Karpas-422 (cell line): ENCODE measurements at places on chromosomes 7 and 10. TPM values are rescaled to one million over a fixed set of nuclear protein-coding genes. Genes with fewer than 3 reads are reported as not detected.

- no peak for DNase-seq
Observed at GRCh38 chr10:109721453-109722064, 201.8 kb downstream of the XPNPEP1 start.

DNA sequence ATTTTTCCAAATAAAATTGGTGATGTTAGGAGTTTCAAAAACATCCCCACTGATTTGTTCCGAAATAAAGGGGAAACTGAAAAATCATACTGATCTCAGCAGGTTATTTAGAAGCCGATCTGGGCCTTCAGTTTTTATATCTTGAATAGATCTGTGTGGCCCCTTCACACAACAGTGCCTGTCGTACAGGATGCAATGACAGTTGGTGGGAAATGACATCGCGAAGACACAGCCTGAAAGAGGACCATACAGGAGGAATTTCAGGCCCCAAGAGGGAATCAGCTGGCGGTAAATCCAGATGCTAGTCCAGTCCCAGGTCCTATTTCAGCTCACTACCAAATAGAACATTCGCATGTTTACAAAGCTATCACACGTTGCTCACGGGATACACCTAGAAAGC is 3.0 kb downstream of the H2BK1 start:
- DNase-seq, result no peak

GRCh38 chr7:25928549-25929330 is 223.3 kb upstream of the NFE2L3 start:
- DNase-seq, result no peak

DNA sequence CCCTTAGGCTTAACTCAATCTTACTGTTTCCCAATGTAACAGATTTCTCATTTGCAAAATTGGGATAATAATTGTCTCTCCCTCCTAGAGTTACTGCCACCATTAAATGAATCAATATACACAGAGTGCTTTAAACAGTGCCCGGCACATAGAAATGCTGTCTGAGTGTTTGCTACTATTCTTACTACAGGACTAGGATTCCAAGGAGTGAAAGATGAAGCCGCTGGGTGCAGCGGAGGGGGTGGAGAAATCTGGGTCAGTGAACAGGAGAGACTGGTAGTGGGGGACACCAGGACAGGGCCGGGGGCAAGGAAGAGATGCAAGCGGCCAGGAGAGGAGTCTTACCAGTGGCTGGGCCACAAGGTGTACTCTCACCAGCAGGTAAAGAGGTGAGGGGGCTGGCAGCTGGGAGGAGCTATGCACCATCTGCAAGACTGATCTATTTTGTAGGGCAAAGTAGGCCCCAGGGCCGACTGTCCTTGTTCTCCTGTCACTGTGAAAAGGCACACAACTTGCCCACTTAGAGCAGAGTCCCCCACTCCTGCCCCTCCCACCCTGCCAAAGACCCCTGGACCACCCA is 18.5 kb upstream of the PRRT4 start:
- no peak for DNase-seq

DNA sequence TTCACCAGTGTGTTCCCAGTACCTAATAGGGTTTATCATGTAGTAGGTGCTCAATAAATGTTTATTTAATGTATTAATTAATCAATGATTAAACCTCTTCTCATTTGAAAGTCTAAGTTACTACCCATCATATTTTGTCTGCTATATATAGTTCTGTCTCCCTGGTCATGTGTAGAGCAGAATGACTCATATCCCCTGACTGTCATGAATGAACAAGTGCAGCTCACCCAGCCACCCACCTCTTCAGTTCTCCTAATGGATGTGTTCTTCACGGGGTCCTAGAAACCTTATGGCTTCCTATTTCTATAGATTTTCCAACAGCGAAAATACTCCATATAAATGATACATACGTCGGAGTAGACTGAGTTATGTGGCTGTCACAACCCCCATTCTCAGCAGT is 64.5 kb downstream of the HIF1AN start:
- no peak for DNase-seq

- DNase-seq, result no peak
Observed at GRCh38 chr7:92567460-92567859, 22.7 kb downstream of the FAM133B start.

- no peak for DNase-seq
Observed at GRCh38 chr7:12391922-12392615, 11.6 kb downstream of the VWDE start.

- DNase-seq, result no peak
Observed at GRCh38 chr10:86900955-86901354, 56.5 kb downstream of the MMRN2 start.

DNA sequence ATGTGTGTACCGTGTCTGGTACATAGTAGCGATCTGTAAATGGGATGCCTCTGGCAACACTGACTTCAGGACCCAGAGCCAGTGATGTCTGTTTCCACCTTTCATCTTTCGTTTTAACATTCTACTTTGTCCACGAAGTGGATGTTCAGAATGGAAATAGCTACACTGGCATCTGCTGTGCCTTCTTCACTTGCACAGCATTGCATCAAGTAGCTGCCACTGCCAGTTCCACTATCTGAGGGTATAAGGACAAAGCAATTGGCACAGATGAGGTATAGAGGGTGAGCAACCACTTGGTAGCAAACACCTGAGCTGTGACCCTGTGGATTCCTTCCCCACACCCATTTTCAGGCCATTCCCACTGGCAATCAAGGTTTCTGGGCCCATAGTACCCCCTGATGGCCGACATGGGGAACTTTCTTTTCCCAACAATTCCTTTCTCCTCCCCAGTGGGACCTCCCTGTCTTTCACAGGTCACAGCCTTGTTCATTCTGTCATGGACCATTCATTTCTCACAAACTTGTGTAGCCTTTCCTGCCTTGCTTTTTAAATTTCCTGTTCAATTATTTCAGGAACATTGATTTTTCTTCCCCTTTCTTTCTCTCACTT is 4.0 kb downstream of the ITGA8 start:
- no peak for DNase-seq

DNA sequence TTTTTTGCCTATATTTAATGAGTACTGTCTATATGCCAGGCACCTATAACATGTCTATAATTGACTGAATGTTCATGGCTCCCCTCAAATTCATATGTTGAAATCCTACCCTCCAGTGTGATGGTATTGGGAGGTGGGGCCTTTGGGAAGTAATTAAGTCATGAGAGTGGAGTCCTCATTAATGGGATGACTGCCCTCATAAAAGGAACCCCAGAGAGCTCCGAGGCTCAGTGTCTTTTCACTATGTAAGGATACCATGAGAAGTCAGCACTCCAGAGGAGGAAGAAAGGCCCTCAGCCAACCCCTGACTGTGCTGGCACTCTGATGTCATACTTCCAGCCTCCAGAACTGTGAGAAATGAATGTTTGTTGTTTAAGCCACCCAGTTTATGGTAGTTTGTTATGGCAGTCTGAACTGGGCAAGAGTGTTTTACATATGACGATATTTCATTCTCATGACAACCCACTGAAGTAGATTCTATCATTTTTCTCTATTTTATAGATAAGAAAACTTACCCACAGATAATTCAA is 61.1 kb upstream of the PCGF5 start:
- DNase-seq, result no peak

GRCh38 chr7:137538361-137538762 is 194.8 kb upstream of the PTN start:
- no peak for DNase-seq

GRCh38 chr7:82595176-82595575 is 151.6 kb upstream of the CACNA2D1 start:
- DNase-seq, result no peak

- DNase-seq, result no peak
Observed at GRCh38 chr10:103936022-103936421, 18.0 kb upstream of the STN1 start.

GRCh38 chr7:22992874-22993840 is 20.8 kb downstream of the HYCC1 start:
- DNase-seq, result peak; percentile 9

- DNase-seq, result no peak
Observed at GRCh38 chr10:132056663-132057062, 9.1 kb upstream of the JAKMIP3 start.

- DNase-seq, result no peak
Observed at GRCh38 chr10:1376384-1376945, 320.3 kb downstream of the WDR37 start.

DNA sequence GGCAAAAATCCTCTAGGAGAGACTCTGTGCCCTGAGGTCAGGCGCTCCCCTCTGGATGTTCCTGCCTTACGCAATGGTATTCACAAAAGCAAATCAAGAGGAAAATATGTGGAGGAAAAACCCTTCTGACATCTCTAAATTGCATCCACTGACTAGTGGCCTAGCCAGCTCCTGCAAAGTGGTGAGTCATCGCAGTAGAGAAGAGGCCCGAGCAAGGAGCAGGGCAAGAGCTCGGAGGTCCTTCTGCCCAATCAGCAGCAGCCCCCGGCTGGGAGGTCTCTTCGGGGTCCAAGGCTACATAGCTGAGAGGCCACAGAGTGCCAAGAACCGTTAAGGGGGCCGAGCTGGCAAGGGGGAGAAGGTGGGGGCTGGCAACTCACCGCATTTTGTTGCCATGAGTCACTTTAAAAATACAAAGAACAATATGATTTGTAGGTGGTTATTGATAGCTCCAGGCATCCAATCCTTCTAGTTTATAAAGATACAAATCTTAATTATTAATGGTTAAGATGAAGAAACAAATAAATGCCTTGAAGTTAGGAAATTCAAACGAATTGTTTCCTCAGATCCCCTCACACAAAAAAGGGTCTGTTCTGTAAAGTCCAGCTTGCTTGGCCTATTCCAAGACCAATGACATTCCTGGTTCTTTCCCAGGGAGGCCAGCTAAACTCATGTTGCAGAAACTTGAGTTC is 161.6 kb downstream of the PKD1L1 start:
- DNase-seq, result no peak

GRCh38 chr7:144459635-144460034 is 56.1 kb upstream of the NOBOX start:
- no peak for DNase-seq

GRCh38 chr7:1569016-1569415 is 816 bp downstream of the PSMG3 start:
- peak; percentile 53 for DNase-seq

GRCh38 chr10:71727105-71727737 is 7.6 kb upstream of the C10orf105 start:
- DNase-seq, result peak; percentile 92

GRCh38 chr7:111159426-111159825 is 68.5 kb downstream of the LRRN3 start:
- DNase-seq, result no peak

DNA sequence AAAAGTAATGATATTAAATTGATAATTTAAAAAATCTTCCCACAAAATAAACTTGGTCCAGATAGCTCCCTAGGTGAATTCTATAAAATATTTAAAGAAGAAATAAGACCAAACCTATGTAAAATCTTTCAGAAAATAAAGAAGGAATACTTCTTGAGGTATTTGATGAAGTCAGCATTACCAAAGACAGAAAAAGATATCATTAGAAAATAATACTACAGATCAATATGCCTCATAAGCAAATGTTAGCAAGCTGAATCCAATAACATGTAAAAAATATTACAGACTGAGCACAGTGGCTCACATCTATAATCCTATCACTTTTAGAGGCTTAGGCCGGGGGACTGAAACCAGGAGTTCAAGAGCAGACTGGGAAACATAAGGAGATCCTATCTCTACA is 30.0 kb downstream of the TMEM26 start:
- no peak for DNase-seq

GRCh38 chr7:43647673-43648472 is 65.0 kb downstream of the STK17A start:
- DNase-seq, result peak; percentile 50

GRCh38 chr7:55992346-55992745 is 28.0 kb downstream of the NIPSNAP2 start:
- DNase-seq, result no peak

GRCh38 chr7:1058821-1059199 is 14.5 kb downstream of the GPR146 start:
- no peak for DNase-seq

DNA sequence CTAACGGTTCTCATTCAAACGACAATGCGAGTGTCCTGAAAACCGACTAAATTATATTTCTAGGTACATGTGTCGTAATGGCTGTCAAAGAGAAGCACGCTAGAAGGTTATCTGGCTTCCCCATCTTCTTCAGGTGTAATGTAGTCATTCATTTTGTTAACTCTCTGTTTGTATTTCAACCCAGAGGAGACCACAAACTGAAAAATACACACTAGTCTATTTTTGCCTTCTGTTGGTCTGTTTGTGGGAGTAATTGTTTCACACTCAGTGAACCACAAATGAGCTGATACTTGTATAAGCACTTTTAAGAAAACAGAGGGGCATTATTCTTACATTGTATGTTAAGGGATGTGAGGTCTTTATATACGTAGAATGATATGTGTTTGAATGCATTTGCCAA is 305.9 kb downstream of the GATA3 start:
- DNase-seq, result no peak

DNA sequence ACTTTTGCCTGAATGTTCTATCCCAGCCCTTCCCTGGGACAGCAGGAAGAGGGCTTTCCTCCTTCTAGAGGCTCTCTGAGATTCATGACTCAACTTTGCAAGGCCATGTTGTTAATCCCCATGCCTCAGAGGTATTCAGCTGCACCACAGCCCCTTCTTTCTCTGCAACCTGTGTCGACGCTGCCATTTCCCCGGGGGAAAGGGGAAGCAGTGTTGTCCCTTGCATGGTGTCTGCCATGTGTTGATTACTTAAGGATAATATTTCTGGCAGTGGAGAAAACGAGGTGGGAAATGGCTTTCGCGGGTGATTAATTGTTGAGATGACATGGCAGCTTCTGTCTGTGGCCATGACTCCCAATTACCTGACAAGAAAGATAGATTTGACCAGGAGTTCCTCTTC is 133.1 kb downstream of the SORCS3 start:
- DNase-seq, result peak; percentile 4

DNA sequence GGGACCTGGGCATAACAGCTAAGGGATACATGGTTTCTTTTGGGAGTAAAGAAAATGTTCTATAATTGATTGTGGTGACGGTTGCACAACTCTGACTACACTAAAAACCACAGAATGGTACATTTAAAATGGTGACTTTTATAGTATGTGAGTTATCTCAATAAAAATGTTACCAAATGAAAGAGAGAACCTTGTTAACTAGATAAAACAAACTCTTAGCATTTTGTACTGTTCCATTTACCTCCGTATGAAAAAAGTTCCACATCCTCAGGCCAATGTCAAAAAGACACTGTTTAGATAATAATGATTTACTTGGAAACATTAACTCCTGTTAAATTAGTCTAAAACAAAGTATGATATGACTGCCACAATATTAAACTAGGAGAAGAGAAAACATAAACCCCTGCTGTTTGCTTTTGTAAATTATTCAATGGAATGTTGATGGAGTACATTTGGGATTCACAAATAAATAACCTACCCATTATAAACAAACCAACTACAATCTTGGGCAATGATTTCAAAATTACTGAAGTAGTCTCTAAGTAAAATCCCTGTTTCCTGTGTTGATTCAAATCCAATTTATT is 60.7 kb downstream of the SMURF1 start:
- no peak for DNase-seq

GRCh38 chr10:105674448-105674847 is 1033.4 kb downstream of the SORCS3 start:
- no peak for DNase-seq

The ACSL5 gene
- total RNA-seq, result 55.6 and 63.6 TPM in 2 replicates

The SPDYE16 gene
- not detected in 2 replicates for total RNA-seq

The CCDC3 gene
- total RNA-seq, result 1.4 and 2.9 TPM in 2 replicates

The PIK3AP1 gene
- total RNA-seq, result 131 and 162 TPM in 2 replicates

The WEE2 gene
- 0.04 TPM in 1 of 2 replicates, not detected in the other for total RNA-seq

The SPOCK2 gene
- total RNA-seq, result 4.4 TPM in 1 of 2 replicates, not detected in the other

The HHEX gene
- 71.7 and 84.2 TPM in 2 replicates for total RNA-seq

The AGFG2 gene
- 5.7 and 6.7 TPM in 2 replicates for total RNA-seq

The CRTAC1 gene
- total RNA-seq, result not detected in 2 replicates

The HOXA1 gene
- 4.1 and 4.4 TPM in 2 replicates for total RNA-seq
